ENCODE measurements at places on chromosomes 6 and 20.

DNA sequence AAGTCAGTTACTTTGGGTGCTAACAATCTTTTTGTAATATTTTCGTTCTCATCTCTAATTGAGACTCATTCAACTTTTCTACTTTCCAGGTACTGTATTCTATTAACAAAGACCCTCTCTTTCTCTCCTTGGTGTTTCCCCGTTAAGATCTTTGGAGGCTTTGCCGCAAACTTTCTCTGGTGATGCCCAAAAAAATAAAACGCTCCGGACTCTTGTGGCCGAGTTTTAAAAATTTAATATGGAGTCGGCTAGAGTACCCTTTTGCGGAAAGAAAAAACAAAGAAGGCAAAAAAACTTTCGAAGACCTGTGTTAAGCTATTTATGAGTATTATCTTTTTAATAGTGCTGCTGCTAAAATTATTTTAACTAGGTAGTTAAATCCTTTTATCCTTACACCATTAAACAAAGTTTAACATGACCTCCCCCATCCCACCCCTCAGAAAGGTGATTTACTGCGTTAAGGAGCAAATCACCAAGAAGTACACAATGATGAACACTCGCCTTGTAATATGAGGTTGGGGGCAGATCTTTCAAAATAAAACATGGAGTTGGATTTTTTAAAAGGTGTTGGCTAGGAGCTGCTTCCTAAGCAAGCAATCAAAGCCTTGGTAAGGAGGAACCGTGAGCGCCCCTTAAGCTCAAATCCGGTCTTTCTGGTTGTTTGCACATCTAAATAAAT, 10.0 kb downstream of the SIM1 start:
- DNase-seq: no peak

DNA sequence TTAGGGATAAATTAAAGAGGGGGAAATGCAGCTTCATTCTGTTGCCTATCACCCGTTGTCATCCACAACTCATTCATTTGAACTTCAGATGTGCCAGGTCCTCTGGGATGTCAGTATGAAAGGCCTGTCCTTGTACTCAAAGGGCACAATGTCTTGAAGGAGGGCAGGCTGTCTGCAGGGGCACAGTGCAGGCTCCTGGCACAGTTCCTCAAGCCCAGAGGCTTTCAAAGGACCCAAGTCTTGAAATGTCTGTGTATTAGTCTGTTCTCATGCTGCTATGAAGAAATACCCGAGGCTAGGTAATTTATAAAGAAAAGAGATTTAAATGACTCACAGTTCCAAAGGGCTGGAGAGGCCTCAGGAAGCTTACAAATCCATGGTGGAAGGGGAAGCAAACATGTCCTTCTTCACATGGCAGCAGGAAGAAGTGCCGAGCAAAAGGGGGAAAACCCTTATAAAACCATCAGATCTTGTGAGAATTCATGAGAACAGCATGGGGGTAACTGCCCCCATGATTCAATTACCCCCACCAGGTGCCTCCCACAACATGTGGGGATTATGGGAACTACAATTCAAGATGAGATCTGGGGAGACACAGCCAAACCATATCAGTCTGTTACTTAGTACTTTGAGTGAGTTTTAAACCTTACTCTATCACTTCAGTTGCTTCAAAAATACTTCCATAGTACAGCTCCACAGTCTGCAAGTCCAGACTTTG, 9.4 kb downstream of the SNX9 start:
- DNase-seq: no peak

DNA sequence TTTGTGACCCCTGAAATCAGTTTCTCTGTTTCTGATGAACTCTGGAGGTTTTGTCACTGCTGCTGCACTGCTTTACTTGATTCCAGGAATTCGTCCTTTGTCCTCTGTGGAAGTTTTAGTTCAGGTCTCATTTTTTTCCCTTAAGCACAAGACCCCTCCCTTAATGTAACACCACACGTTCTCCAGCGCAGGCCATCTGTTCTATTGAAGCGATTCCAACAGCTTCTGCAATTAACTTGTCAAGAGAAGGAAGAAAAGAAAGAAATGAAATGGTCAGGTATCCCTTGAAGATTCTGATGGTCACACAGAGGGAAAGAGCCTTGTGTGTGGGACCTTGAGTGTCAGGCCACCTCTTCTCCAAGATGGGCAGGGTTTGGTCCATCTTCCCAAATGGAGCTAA, 7.8 kb upstream of the MAS1L start:
- DNase-seq: no peak

- no peak for DNase-seq
These were observed 36.5 kb downstream of the JARID2 start for GRCh38 chr6:15282334-15282733.

DNA sequence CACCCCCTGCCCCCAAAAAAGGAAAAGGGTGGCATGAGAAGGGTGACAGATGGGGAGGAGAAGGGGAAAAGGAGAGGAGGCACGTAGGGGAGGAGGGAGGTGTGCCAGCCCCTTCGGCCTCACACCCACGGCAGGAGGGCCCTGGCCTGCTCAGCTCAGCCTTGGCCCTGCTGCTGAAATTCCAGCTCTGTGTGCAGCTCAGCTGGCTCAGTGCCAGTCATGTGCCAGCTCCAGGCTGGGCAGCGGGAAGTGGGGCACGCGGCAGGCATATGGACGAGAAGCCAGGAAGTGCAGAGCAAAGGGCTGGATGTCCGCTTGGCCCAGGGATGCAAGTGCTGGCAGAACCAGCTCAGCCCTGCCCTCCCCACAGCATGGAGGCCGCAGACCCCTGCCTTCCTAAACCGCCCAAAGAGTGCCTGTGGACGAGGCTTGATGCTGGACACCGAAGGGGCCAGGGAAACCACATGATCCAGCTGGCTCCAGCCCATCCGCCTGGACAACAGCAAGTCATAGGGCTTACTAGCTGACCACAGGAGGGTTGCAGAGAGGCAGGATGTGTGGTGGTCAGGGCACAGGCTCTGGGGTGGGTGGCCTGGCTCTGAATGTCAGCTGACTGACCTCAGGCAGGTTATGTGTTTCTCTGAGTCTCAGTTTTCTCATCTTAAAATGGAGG, 60.2 kb downstream of the NOL4L start:
- no peak for DNase-seq

DNA sequence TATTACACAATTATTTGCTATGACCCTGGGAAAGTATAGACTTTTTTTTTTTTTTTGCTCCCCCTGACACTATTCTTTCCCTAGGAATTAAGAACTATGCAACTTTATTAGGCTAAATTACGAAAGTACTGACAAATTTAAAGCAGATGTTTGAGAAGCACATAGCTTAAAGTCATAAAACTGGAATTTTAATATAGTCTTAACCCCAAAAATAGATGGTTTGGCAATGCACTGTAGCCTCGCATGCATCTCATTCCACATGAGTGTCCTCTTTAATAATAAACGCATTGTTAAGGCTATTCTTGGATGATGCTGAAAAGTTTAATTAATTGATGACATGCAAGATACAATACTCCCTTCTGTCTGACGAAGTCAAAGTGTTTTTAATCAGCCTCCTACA, 49.3 kb downstream of the TBC1D7 start:
- DNase-seq: peak; percentile 97

DNA sequence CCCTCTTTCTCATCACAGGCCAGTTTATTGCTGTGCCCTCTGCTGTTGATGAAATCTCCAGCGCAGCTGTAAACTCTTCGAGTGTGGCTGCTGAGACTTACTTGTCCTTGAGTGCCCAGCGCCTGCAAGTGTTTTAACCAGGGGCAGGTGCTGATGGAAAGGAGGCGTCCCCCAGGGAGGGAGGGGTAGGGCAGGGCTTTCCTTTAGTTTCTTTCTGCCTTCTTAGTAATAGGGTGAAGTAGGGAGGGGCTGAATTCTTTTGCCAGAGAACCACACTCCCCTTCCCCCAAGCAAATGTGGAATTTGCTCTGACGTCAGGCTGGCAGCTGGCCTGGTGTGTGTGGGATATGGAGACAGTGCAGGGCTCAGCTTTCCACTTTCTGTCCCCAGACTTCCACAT, 61.2 kb downstream of the IGF2R start:
- DNase-seq: peak; percentile 93

GRCh38 chr6:153976921-153977693, 61.9 kb upstream of the OPRM1 start:
- no peak for DNase-seq

DNA sequence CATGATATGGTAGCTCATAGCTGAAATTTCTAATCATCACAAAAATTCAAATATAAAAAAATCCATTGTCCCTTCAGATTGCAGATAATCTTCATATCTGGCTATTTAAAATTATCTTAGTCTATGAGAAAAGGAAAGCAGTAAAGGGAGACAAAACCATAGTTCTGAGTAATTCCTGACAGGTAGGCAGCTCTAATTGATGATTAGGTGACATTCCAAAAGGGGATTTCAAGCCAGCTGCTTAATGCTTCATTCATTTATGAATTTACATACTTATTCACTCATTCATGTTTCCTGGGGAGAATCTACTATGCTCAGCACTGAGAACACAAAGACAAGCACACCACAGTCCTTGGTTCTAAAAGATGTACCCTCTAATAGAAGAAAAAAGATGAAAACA, 437.1 kb downstream of the COL12A1 start:
- DNase-seq: no peak

DNA sequence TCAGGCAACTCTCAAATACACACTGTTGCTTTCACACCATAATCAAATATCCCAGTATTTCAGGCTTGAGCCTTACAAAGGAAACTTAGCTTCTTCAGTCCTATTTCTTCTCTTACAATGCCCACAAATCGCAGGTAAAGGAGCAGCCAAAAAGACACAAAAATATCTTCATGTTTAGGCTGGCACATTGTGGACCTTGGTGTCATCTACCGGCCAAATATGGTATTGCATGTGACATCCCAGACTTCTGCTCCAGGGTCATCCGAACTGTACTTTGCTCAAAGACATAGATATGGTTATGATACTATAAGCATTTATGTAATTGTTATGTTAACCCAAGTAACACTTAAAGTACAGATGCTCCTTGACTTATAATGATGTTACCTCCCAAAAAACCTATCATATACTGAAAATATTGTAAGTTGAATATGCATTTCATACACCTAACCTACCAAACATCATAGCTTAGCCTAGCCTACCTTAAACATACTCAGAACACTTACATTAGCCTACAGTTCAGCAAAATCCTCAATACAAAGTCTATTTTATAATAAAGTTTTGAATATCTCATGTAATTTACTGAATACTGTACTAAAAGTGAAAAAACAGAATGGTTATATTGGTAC, 4.6 kb downstream of the OR2H2 start:
- no peak for DNase-seq

- no peak for DNase-seq
These were observed 567.4 kb downstream of the CBLN4 start for GRCh38 chr20:55437798-55438415.

GRCh38 chr6:136254851-136255466, 4.8 kb upstream of the MTFR2 start:
- no peak for DNase-seq

GRCh38 chr6:17442196-17442595, 48.8 kb downstream of the CAP2 start:
- DNase-seq: no peak

DNA sequence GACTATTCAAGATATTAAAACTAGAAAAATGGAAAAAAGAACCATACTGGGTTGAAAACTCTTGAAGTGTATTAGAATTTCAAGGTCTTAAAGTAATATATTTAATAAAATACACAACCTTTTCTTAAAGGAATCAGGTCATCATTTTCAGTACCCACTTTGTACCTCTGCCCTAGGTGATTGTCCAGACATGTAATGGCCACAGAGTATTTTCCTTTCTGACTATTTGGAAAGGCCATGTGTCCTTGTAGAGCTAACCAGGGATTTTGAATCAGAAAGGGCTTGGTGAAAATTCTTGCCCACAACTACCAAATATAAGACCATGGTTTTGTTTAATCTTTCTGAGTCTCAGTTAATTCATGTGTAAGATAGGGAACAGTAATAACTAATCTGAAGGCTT, 91.4 kb upstream of the MLIP start:
- DNase-seq: no peak

GRCh38 chr6:158560836-158561320, 987 bp downstream of the TMEM181 start:
- DNase-seq: no peak

GRCh38 chr6:35305117-35305516, 7.5 kb downstream of the DEF6 start:
- DNase-seq: no peak

DNA sequence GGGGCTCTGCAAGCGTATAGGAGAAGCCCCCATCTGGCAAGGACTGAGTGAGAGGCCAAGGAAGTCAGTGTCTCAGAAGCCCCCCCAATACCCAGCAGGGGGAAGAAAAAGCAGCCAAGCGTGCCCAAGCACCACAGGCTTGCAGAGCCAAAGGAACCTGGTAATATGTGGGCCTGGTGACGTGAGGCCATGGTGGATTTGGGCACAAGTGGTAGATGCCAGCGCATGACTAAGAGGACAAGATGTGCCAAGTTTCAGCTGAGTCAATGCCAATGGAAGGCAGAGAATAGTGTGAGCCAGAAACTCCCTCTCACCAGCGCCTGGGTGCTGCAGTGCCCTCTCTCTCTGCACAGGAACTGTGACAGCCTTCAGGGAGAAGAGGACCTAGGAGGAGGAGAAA, 110.0 kb downstream of the QRSL1 start:
- no peak for DNase-seq

DNA sequence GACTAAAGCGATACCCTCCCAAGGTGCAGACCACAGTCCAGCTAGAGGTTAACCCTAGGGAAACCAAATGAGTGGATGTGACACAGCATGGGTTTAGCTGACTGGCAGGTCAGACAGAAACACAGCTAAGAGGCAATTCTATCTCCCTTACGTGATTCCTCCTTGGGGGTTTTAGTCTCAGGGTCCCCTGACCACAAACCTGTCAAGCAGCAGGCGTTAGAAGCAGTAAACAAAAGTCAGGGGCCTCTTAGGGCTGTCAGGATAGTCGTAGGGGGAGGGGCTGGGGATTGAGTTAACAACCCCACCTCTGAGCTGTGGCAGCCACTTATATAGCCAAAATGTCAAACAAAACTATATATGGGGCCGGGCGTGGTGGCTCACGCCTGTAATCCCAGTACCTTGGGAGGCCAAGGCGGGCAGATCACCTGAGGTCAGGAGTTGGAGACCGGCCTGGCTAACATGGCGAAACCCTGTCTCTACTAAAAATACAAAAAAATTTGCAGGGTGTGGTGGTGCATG, 13.6 kb downstream of the KCNK5 start:
- no peak for DNase-seq

GRCh38 chr6:90231308-90231707, 65.3 kb downstream of the BACH2 start:
- DNase-seq: no peak

DNA sequence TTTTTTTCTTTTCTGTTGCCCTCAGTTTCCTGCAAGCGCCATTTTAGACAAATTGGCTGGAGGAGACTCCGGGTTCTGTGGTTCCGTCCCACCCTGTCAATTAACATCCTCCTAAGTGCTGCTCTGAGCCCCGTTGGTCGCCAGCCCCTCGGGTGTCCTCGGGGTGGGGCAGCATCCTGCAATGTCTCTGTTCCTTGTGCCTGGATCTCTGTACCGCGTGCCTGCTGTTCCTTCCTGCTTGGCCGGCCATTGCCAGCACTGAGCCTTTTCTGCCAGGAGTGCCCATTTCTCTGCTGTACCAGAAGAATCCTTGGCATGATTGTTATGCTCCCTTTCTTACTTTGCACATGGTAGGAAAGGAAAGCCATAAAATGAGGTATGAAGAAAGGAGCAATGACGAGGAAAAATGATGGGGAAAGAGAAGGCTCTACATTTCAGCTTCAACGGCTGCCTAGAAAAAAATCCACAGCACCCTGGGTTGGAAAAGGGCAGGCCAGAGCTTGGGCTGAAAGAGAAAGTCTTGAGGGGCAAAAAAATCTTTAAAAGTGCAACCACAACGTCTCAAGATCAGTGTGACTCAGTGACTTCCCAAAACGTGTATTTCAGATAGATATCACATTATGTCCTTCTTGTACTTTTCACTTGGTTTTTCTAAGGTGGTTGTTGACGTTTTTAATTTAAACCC, 256.7 kb downstream of the CLIC5 start:
- no peak for DNase-seq

- no peak for DNase-seq
These were observed 193.6 kb downstream of the EDN1 start for GRCh38 chr6:12483712-12484111.
